ENCODE measurements at places on chromosomes 1 and 21.

GRCh38 chr1:205450448-205450847 is 5.4 kb downstream of the BLACAT1 start:
- no peak for DNase-seq

- no peak for DNase-seq
These were observed 37.3 kb downstream of the C1orf21 start for GRCh38 chr1:184424157-184424556.

GRCh38 chr21:44490405-44490804 is 35.1 kb downstream of the LRRC3 start:
- no peak for DNase-seq

- no peak for DNase-seq
These were observed 56.2 kb downstream of the SLC37A1 start for GRCh38 chr21:42569732-42570301.

GRCh38 chr1:54114955-54115354 is 37.8 kb downstream of the CDCP2 start:
- no peak for DNase-seq

DNA sequence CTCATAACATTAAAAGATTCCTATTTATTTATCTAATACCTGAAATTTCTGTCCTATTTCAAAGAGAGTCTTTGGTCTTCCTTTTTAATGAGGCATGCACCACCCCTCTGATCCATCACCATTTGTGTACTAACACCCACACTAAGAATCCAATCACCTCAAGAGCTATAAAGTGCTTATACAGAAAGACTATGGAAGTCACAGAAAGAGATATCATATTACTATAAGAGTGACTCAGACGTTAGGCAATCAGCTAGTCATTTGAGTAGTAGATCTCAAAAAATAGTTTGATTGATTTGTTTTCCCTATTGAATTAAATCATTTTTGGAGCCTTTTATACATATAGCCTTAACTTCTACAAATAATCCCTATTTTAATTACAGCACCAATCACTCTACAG is 46.1 kb downstream of the NME7 start:
- DNase-seq, result no peak

GRCh38 chr1:162420120-162420519 is 8.2 kb upstream of the SH2D1B start:
- DNase-seq, result no peak

DNA sequence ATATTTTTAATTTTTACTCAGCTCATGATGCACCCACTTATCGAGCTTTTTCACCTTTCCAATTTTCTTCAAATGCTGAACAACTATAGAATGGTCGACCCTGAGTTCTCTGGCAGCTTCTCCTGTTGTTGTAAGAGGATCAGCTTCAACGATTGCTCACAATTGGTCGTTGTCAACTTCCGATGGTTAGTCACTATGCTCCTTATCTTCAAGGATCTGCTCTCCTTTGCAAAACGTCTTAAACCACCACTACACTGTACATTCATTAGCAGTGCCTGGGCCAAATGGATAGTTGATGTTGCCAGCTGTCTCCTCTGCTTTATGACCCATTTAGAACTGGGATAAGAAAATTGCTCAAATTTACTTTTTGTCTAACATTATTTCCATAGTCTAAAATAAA is 385.9 kb upstream of the LYPLAL1 start:
- no peak for DNase-seq

DNA sequence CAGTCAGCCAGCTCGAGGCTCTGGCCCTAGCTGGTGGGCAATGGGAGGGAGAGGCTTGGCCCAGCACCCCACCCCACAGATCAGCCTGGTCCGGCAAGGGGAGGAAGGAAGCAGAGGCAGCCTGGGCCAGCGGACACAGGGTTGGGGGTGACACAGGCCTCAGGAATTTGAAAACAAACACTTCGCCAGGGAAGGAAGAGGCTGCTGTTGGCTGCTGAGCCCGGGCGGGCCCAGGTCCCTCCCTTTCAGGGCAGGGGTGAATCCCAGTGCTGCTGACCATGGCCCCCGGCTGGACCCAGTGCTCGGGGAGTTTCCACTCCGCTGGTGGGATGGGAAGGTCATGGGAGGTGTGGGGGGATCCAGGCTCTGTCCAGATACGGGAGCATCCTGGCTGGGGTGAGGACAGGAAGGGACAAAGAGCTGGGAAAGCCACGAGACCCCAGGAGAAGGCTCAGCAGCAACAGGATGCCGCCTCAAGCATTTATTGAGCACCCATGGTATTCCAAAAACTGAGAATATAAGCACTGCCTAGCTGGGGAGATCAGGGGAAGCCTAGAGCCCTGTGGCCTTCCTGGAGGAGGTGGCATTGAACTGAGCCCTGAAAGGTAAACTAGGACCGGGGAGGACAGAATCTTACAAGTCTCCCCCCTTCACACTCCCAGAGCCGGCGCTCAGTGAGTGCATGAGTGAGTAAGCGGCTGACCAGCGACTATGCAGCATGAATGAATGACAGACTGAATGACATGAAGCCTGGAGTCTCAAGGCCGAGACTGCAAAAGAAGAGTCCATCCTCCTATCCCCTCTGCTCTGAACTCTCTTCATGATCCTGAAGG is 26.2 kb upstream of the EPHA2 start:
- no peak for DNase-seq

DNA sequence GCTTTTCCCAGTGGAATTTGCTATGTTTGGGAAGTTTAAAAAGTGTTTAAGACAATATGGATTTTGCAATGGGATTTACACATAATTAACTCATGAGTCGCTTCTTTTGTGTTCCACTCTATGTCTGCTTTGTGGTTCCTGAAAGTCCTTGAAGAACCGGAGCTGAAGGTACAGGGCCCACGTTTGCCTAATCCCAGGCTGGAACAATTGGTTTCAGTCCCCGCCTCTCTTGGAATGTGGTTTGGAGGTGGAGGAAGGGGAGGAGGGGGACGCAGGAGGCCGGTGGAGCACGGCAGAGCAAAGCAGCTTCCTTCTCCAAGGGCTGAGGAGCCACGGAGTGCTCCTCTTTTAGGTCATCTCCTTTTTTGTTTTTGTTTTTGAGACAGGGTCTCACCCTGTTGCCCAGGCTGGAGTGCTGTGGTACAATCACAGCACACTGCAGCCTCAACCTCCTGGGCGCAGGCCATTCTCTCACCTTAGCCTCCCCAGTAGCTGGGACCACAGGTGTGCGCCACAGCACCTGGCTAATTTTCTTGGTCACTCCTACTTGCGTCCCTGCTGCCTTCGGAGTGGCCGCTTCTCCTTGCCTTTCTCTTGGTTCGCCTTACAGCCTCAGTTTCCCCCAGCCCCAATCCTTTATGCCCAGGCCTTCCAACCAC is 129.5 kb upstream of the ERRFI1 start:
- DNase-seq, result no peak

- DNase-seq, result no peak
These were observed 762.1 kb downstream of the LTN1 start for GRCh38 chr21:28230559-28230958.

- DNase-seq, result no peak
These were observed 33.1 kb downstream of the MAP3K7CL start for GRCh38 chr21:29163341-29164115.

- no peak for DNase-seq
These were observed 1.9 kb downstream of the RSRP1 start for GRCh38 chr1:25245393-25245792.

DNA sequence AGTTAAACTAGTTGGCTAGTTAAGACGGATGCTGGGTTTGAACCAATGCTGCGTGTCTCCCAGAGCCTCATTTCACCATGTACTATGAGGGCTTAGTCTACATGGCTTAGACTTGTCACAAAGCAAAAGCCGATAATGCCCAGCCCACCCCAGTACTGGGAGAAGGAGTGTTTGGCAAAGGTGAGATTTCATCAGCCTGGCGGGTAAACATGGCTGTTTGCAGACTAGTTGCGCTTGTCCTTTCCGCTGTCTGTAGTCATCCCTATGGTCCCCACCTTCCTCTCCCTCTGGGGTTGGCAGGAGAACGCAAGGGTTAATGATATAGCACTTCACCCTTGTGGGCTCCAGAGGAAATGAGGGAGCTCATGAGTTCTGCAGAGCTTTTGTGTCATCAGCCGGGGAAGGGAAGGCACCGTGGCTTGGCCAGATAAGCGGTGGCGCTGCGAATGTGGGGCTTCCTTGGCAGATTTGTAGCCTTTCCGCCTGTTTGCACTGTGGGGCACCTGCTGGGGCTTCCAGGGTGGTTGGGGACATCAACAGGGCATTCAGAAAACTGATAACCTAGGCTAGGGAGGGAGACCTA is 29.2 kb downstream of the SOX13 start:
- no peak for DNase-seq

DNA sequence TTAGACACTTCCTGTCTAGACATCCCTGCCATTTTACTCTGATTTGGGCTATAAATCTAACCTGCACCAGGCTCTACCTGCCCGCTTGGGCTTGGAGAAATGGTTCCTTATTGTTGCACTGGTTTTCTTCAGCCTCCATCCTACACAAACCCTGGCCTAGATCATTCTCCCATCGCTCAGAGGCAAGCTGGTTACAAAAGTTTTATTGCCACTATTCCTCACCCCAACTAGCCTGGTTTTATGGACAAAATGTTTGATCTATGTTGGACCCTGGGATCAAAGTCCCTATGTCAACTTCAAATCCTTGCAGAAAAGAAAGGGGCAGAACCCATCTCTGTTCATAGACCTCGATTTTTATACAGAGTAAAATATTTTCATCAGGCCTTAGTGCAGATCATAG is 31.5 kb upstream of the MTF2 start:
- no peak for DNase-seq

DNA sequence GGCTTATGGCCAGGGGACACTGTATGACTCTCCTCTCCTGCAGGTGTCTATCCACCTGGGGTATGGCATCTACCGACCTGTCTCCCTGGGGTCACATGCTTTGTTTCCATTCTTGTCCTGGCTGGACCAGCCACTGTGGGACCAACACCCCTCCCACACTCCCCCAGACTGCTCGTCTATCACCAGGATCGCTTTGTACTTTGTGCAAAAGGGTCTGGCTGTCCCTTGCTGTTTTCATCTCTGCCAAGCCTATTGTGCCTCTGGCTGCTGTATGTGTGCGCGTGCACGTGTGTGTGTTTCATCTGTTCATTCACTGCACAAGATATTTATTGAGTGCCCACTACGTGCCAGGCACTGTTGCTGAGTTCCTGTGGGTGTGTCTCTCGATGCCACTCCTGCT is 25.5 kb downstream of the ETNK2 start:
- no peak for DNase-seq

DNA sequence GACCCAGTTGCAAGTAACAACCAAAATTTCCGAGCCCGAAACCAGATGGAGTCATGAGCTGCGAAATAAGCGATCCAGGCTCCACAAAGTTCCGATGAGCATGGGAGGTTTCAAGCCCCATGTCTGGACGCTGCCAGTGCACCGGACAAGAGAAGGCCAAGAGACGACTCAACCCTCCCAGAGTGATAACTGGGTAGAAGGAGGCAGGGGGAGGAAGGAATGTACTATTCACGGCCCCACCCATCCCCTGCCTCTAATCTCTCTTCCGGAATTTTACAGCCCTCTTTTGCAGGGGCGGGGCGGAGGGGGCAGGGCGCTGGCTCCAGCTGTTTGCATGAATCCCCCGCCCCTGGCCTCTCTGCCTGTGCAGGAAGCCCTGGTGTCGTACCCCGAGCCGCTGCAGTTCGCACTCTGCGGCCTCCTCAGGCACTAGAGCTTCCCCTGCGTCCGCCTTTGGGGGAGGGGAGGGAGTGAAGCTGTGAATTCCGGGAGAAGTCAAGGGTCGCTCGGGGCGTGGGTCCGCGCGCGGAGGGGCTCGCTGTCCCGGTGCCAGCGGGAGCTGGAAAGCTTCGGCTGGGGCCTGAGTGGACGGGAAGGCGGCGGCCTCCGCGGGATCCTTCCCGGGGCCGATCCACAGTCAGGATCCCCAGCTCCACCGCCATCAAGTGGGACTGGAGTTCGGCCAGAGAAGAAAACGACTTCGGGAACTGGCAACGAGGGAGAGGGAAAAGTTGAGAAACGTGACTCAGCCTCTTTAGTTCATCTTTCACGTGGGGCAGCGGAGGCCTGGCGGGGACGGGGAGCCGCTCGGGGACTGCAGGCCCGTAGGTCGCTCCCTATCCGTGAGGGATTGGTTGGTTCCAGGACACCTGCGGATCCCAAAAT is 6.3 kb upstream of the PTP4A2 start:
- DNase-seq, result peak; percentile 64

DNA sequence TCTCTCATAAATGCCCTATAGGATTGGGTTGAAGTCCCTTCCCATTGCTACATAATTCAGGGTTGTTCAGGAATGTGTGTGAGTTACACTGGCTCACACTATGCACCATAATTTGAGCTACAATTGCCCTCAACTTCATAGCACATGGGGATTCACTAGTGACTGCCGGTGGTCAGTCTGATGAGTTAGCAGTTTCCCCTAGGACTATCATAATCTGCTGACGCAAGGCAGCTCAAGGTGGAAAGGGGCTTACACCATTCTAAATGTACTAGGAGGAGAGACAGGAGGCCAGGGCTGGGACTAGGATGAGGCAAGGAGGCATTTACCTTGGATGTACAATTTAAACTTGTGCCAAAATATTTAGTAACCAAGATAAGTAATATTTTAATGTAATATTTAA is 224.7 kb downstream of the GRIK1 start:
- DNase-seq, result no peak

GRCh38 chr1:182634306-182635072 is 30.3 kb upstream of the RGS16 start:
- no peak for DNase-seq

GRCh38 chr21:14875704-14876523 is 188.9 kb downstream of the NRIP1 start:
- DNase-seq, result no peak

DNA sequence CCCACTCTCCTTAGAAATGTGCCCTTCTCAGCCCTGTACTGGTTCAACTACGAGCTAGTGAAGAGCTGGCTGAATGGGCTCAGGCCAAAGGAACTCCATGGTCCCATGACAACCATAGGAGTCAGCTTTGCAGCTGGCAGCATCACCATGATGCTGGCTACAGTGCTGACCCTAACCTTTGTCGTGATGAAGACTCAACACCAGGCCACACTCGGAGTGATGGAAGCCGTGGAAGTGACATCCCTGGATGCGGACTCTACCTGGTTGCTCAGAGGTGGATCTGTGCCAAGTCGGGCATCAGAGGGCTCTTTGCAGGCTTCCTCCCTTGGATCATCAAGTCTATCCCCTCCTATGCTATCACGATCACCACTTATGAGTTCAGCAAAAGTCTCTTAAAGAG is 11.6 kb downstream of the KDM5B start:
- no peak for DNase-seq

DNA sequence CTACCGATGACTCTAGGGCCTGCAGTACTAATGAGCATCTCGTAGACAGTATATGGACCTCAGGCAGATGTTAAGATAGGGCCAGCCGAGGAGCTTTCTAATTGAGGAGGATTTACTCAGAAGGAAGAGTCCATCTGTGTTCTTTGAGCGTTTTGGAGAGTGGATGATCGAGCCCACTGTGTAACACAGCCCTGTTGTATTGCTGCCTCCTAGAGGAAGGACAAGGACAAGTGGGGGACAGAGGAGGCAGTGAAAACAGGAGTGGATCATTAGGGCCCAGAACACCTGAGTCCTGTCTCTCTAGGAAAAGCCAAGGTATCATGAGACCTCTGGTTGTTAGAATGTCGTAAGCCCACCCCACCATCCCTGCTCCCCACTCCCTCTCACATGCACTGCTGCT is 62.9 kb downstream of the TBX19 start:
- DNase-seq, result no peak

GRCh38 chr21:45816794-45817193 is 164.8 kb upstream of the COL6A1 start:
- DNase-seq, result no peak

GRCh38 chr1:196590012-196590708 is 18.1 kb downstream of the KCNT2 start:
- no peak for DNase-seq

- no peak for DNase-seq
These were observed 415.4 kb downstream of the PTBP2 start for GRCh38 chr1:97136996-97137395.

Data from activated T-helper 9 cell treated with anti-CD3 and anti-CD28 coated beads, Interleukin-2, amount 50 U/mL, for 16 hours (primary cell).